ENCODE measurements at places on chromosomes 11 and 22. TPM values are rescaled to one million over a fixed set of nuclear protein-coding genes. Genes with fewer than 3 reads are reported as not detected.
A peak's percentile ranks its signal among the peaks of the same experiment; 100 is the strongest.

INPP5J gene
- total RNA-seq, result 15.7 TPM

LINC01488 gene
- total RNA-seq, result not detected

TH gene
- total RNA-seq, result not detected

DNA sequence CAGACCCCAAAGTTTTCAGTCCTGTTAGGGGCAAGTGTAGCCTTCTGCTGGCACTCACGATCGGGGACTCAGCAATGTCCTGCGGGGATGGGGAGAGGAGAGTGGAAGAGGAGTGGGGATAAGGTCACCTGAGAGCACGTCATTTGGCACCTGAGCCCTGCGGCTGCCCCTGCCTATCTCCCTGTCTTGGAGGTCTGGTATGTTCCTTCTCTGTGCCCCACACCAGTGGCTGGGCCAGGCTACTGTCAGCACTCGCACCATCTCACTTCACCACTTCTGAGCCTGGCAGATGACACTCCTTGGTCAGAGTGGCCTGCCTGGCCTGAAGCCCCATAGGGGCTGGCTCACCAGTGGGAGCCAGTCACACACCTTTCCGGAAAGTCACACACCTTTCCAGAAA is 20.1 kb upstream of the CHADL start:
- DNase-seq, result peak; percentile 90

- DNase-seq, result no peak
Measured at GRCh38 chr11:91394073-91394726, 830.4 kb upstream of the FAT3 start.

DNA sequence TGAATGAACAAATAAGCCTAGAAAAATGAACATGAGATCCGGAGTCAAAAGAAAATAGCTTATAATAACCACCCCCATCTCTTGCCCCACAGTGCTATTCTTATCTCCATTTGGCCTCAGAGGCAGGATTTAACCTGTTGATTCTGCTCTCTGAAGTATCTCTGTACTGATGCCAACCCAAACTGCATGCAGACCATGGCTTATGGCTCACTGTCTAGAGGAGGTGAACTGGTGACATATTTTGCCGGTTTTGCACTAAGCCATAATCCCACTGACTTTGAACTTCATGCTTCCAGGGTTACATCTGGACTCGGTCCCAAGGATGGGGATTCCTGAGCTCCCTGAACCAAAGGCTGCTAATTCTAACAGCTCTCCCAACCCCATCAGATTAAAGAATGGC is 397.1 kb downstream of the TENM4 start:
- DNase-seq, result no peak

GRCh38 chr11:46249103-46249937 is 28.1 kb upstream of the CREB3L1 start:
- DNase-seq, result no peak

DNA sequence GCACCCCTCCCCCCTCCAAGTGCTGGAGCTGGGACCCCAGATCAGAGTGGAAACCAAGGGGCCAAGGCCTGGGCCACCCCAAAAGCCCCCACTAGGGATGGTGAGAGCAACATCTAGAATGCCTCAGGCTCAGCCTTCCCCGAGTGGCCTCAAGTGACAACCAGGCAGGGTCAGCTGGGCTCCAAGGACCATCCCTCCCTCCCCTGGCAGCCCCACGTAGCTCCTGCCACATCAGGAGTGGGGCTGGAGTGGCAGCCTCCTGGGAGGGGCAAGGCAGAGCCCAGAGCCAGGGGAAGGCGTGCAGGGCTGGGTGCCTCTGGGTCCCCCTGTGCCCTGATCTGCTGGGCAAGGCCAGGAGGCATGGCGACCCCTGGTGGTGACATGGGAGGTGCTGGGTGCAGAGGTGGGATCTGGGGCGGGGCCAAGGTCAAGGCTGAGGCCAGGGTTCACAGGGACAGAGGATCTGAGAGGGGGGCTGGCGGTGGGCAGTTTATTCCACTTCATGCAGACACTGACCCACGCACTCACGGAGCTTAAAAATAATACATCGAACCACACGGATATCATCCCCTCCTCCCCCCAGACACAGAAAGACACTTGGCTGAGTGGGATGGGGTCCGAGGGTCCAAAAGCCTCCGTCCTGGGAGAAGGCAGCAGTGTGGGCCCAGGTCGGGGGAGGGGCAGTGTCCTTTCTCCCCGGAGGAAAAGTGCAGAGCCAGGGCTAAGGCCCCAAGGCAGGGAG is 15.8 kb upstream of the EHD1 start:
- DNase-seq, result peak; percentile 95

DNA sequence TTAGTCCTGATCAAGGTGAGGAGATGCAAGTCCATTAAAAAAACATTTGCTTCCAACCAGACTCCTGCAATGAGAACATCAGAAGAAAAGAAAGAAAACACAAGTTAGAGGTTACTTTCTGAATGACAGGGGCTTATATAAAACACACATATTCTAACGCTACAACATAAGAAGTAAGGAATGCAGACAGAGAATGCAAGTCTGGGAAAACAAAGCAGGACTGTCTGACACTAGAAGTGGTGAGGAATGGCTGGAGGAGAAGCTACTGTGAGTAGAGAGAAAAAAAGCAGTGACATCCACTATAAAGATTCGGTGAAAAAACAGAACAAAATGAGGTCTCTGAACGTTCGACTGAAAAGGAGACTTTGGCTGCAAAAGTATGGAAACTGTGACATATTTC is 12.3 kb downstream of the TMEM216 start:
- DNase-seq, result no peak

- DNase-seq, result peak; percentile 46
Measured at GRCh38 chr22:12601870-12602779, 2925.9 kb upstream of the OR11H1 start.

- DNase-seq, result no peak
Measured at GRCh38 chr11:120662071-120662676, 150.6 kb downstream of the GRIK4 start.
